ENCODE measurements at places on chromosomes 1 and 21. TPM values are rescaled to one million over a fixed set of nuclear protein-coding genes. Genes with fewer than 3 reads are reported as not detected.

CLCNKB gene
- 0.97 TPM for total RNA-seq

VANGL2 gene
- 46.6 TPM for total RNA-seq

FAM3B gene
- total RNA-seq, result not detected

CFHR4 gene
- not detected for total RNA-seq

NSL1 gene
- 77.6 TPM for total RNA-seq

SFN gene
- 0.99 TPM for total RNA-seq

UBXN10 gene
- 0.43 TPM for total RNA-seq

DNA sequence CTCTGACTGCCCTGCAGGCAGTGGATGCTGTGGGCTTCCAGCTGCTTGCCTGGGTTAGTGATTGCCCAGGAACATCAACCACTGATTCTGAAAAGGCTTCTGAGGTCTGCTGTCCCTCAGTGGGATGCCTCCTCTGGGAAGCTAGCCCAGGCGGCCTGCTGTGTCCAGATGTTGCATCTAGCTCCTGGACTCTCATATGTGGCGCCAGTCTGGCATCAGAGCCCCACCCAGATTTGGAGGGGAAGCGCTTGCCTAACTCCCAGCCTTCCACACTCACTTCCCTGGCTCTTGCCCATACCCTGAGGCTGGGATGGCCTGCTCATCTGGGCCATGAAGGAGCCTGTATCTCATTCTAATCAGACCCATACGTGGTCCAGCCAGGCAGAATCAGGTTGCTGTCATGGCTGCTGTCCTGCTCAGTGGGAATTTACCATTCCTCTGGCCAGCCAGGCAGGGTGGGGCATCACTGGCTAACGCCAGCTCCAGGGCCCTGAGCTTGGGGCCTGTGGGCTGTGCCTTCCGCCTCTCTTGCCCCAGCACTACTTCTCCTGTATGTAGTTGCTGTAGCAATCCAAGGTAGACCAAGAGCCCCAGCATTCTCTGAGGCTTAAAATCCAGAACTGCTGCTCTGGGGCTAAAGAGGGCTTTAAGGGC is 4.1 kb downstream of the CSF1 start:
- no peak for DNase-seq

- DNase-seq, result peak; percentile 58
Measured at GRCh38 chr1:203306089-203306964, 1.0 kb downstream of the BTG2 start.

GRCh38 chr1:86478416-86479156 is 9.9 kb downstream of the CLCA1 start:
- DNase-seq, result no peak

- DNase-seq, result no peak
Measured at GRCh38 chr1:24968941-24969585, 39.0 kb upstream of the RUNX3 start.

- no peak for DNase-seq
Measured at GRCh38 chr21:41932576-41933312, 21.1 kb downstream of the C2CD2 start.

GRCh38 chr1:114468710-114469468 is 42.1 kb downstream of the TRIM33 start:
- DNase-seq, result no peak

- DNase-seq, result no peak
Measured at GRCh38 chr1:225977937-225978748, 21.0 kb downstream of the SDE2 start.

- peak; percentile 98 for DNase-seq
Measured at GRCh38 chr1:117929343-117930172, at the start of the genes GDAP2 and WDR3. Gene GDAP2 (minus strand): TSS chr1:117929621. CDS start chr1:117920357, 9,264 bp downstream. Gene WDR3 (plus strand): TSS chr1:117929739. CDS start chr1:117933320, 3,581 bp downstream.

GRCh38 chr1:3233551-3233950 is 164.5 kb downstream of the PRDM16 start:
- DNase-seq, result no peak

GRCh38 chr1:244659694-244660093 is 6.8 kb downstream of the DESI2 start:
- no peak for DNase-seq

DNA sequence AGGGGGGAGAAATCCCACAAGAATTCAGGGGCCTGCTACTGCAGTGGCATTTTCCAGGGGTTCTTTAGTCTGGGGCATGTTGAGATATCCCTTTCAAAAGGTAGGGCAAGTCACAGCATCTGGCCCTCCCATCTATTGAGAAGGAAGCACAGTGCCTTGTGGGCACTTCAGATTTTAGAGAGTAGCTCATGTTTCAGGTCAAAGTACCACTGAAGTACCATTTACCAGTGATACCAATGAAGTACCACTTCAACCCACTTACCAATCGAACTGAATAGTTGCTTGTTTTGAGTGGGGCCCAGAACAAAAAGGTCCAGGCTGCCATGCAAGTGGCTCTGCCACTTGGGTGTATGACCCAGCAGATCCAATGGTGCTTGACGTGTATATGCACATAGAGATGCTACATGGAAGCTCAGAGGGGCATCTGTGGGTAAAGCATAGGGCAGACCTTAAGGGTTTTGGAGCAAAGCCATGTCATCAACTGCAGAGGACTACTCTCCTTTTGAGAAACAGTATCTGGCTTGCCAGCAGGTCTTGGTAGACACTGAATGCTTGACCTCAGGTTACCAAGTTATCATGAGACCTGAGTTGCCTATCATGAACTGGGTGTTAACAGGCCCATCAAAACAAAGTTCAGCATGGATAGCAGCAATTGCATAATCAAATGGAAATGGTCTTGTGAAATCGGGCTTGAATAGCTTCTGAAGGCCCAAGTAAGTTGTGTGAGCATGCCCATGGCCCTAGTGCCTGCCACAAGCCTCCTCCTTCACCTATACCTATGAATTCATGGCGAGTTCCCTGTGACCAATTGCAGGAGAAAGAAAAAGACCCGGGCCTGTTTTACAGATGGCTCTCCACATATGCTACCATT is 23.5 kb downstream of the PLA2G2D start:
- DNase-seq, result no peak

- DNase-seq, result no peak
Measured at GRCh38 chr1:10630661-10631120, 155.9 kb downstream of the PEX14 start.

DNA sequence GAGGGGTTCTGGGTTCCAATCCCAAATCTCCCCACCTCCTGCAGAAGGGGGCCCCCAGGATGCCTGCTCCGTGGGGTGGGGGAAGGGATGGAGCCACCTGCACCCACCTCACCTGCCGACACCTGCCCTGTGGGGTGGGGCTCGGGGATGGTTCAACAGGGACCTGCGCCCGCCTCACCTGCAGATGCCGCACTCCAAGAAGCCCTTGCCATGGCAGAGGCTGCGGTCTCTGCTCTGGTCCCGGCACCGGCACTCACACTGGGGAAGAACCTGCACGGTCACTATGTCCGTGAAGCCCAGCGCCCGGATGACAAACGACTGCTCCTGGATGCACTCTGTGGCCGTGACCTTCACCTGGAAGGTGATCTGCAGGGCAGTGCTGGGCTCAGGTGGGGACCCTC is 18.1 kb upstream of the PTTG1IP start:
- DNase-seq, result no peak

DNA sequence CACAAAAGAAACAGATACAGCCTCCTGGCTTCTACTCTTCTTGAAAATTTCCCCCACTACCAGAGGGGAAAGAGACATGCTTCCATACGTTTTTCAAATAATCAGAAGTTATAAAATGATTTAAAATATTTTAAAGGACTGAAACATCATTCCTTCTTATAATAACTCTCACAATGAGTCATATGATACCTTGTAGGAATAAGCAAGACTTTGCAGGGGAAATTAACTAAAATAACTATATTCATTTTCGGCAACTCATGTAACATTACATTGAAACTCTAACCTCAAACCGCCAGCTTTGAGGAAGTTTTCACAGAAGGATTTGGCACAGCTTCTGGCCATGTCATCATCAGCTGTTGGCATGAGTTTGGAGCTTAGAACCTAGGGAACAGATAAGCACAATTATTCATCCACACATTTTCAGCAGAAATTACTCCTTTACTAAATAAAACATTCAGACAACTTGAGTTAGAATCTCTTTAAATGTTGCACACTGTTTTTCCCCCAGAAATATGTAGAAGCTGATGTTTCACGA is 85.9 kb downstream of the USP24 start:
- DNase-seq, result no peak

All from neural progenitor cell (in vitro differentiated cells).